ENCODE measurements at places on chromosomes 16 and 17. TPM values are rescaled to one million over a fixed set of nuclear protein-coding genes. Genes with fewer than 3 reads are reported as not detected.
A peak's percentile ranks its signal among the peaks of the same experiment; 100 is the strongest.

DNA sequence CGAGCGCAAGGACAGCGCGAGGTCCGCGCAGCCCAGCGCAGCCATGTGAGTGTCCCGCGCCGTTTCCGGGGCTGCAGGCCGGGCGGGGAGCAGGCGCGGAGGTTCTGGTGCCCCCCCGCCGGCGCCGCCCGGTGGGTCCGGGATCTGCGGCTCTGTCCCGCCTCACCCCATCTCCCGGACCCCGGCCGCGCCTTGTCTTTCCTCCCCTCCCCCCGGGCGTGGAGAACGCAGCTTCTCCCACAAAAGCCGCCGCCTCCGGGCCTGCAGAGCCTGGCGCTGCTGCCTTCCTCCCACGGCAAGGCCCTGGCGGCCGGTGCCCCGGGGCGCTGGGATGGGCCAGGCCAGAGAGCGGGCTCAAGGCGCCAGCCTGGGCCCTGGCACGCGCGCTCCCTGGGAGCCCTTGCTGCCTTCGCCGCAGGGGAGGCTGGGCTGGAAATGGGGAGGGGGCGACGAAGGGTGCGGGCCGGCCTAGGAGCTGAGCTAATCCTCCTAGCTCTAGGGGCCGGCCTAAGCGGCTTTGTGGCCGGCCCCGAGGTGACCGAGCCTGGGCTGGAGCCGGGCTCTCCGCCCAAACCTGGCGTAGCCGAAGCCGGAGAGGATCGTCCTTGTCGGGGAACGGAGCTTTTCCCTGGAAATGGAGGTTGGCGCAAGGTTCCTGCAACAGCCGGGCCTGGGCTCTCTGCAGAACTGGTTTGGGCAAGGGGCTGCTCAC lies 397 bp downstream of the RIPOR1 start:
- peak; percentile 47 for DNase-seq

GRCh38 chr17:47275245-47275984 lies 21.8 kb downstream of the ITGB3 start:
- peak; percentile 75 for DNase-seq

Gene KRT32
- total RNA-seq: not detected

Gene TBC1D3K
- total RNA-seq: not detected

Data from WTC11 (cell line).